ENCODE measurements at places on chromosomes 4 and X.

DNA sequence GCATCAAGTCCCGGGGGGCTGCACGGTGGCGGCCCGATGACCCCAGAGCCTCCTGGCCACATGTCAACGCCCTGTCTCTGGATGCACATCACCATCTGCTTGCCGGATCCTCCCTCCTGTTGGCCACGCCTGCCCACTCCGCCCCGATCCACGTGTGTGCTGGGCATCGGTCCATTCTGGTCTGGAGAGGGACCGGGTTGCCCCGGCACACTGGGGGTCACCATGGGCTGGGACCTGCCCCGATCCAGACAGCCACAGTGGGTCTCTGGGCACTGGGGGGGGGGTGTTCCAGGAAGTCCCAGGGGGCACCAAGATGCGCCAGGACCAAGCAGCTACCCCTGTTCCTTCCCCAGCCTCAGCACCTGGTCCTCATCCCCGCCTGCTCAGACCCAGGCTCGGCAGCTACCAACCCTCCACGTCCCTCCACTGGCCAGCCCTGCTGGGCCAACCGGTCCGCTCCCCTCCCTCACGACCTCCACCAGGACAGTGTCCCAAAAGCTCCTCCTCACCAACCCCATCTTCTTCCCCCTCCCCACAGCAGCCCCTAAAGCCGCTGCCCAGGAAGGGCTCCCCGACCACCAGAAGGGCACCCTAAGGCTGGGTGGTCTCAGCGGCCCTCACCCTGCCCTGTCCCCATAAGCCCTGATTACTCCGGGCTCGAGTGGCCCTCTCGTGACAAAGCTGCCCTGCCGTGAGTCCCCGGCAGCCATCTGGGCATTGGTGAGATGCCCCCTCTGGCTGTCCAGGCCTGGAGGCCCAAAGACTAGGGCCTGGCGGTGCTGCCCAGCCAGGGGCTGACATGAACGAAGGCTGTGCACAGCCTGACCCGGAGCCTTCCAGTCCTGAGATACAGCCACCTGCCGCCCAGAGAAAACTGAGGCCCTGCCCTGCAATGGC lies 4.6 kb downstream of the CTBP1 start:
- DNase-seq = no peak

DNA sequence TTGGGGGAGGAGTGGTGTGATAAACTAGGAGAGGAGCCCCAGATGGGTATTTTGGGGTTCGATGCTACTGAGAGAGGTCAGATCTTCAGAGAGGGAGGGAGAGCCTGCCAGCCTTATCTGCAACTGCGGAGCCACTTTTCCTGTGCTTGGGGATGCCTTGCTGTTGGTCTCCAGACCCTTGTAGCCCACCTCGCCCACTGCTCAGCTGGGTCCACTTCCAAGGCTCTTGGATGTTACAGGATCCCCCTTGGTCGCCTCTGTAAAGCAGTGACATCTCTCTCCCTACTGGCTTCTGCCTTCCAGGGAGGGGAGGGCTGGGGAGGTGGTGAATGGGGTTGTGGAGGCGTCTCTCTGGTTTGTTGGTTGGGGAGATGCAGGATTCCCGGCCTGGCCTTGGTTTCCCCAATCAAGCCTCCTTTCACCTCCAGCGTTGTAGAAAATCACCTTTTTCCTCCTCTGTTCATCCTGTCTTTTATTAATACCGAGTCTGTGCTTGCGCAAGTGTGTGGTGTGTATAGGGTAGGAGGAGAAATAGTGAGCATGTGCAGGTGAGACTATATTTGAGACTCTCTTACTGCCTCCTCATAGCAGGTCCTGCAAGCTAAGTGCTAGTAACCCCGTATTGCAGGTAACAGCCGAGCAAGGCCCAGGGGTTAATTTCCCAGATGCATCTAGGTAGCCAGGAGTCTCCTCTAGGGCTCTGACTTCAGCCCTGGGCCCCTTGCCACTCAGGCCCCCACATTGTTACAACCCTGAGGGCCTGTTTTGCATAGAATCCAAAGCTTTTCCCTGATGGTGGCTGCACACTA lies 337.4 kb downstream of the ARHGAP10 start:
- no peak for DNase-seq

DNA sequence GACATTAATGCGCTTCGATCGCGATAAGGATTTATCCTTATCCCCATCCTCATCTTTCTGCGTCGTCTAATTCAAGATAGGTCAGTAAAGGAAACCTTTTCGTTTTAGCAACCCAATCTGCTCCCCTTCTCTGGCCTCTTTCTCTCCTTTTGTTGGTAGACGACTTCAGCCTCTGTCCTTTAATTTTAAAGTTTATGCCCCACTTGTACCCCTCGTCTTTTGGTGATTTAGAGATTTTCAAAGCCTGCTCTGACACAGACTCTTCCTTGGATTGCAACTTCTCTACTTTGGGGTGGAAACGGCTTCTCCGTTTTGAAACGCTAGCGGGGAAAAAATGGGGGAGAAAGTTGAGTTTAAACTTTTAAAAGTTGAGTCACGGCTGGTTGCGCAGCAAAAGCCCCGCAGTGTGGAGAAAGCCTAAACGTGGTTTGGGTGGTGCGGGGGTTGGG lies 528 bp upstream of the FGF2 start:
- DNase-seq = no peak

- DNase-seq = peak; percentile 30
These were observed 47.9 kb upstream of the RGN start for GRCh38 chrX:47030339-47030738.

DNA sequence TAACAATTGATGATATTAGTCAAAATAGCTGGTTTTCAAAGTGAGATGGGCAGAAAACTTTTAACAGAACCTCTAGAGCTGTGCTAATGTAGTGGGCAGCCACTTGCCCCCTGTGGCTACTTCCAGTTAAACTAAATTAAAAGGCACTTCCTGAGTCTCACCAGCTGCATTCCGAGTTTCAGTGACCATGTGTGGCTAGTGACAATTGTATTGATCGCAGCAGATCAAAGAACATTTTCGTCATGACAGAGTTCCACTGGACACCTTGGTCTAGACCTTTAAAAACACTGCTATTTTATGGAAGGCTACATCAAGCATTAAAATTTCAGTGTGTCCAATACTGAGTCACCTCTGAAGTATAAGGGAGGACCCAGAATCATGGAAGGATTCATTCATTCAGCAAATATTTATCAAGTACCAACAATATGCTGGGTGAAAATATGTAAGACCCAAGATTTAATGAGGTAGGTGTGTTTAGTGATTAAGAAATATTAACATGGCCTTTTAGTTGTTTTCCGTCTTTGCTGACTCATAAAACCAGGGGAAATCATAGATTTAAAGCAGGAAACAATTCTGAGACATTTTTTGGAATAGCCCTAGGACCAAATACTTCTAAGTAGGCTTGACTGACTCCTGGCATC lies 5.1 kb upstream of the FAT1 start:
- no peak for DNase-seq

GRCh38 chrX:51760657-51761056 lies 17.4 kb downstream of the GSPT2 start:
- DNase-seq = no peak

- no peak for DNase-seq
These were observed 82.4 kb downstream of the CNGA2 start for GRCh38 chrX:151816934-151817333.

- DNase-seq = no peak
These were observed 21.9 kb upstream of the EMCN start for GRCh38 chr4:100539706-100540105.

DNA sequence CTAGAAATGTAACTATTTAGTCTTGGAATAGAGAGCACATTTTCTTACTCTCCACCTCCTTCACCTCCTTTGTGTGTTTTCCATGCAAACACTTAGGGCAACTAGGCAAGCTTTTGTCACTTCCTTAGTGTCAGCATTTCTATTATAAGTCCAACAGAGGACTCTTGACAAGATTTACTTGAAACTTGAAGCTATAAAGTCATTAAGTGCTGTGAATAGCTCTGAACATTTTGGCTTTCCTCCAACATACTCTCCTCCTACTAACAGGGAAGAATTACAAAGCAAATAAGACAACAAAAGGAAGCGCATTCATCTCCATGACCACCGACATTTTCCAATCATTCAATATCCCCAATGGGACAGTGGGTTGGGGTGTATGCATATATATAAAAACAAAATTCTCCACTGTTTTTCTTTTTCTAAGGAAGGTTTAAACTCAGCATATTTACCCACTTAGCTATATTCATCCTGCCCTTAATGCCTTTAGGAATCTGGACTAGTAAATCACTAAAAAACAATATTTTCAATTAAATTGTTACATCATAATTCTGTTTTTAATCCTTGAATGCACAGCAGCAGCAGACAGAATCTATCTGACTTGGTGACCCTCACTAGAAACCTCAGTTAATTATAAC lies 264.6 kb downstream of the SNCA start:
- peak; percentile 42 for DNase-seq

DNA sequence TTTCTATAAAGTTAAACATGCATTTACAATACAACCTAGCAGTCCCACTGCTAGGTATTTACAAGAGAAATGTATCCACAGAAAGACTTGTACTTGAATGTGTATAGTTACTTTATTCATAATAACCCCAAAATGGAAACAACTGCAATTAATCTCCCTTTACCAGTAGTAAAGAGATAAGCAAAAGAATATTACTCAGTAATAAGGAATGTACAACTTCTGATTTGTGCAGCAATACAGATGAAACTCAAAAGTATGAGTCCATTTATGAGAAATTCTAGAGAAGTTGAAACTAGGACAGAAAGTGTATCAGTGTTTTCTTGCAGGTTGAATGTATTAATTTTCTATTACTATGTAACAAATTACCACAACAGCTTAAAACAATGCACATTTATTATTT lies 15.2 kb downstream of the USP53 start:
- DNase-seq = no peak

GRCh38 chrX:35104626-35105025 lies 162.0 kb downstream of the FAM47B start:
- DNase-seq = no peak

GRCh38 chr4:1026115-1026514 lies 14.7 kb downstream of the FGFRL1 start:
- no peak for DNase-seq

DNA sequence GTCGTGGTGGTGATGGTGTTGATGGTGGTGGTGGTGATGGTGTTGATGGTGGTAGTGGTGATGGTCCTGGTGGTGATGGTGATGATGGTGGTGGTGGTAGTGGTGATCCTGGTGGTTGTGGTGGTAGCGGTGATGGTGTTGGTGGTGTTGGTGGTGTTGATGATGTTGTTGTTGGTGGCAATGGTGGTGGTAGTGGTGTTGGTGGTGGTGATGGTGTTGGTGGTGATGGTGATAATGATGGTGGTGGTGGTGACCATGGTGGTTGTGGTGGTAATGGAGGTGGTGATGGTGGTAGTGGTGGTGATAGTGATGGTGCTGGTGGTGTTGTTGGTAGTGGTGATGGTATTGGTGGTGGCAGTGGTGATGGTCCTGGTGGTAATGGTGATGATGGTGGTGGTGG lies 49.1 kb downstream of the TLR10 start:
- no peak for DNase-seq

DNA sequence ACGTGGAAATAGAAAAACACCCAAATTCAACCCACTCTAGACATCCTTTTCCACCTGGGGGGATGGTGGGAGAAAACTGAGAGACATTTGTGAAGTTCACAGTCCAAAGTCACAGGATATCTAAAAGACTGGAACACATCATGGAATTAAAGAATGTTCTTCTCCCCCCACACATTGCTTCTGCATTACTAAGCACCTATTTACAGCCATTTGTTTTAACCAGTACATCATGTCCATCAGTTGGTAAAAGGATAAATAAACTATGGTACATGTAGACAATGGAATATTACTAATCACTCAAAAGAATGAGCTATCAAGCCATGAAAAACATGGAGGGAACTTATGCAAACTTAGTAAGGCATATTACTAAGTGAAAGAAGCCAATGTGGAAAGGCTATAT lies 185.5 kb upstream of the ANXA10 start:
- no peak for DNase-seq

DNA sequence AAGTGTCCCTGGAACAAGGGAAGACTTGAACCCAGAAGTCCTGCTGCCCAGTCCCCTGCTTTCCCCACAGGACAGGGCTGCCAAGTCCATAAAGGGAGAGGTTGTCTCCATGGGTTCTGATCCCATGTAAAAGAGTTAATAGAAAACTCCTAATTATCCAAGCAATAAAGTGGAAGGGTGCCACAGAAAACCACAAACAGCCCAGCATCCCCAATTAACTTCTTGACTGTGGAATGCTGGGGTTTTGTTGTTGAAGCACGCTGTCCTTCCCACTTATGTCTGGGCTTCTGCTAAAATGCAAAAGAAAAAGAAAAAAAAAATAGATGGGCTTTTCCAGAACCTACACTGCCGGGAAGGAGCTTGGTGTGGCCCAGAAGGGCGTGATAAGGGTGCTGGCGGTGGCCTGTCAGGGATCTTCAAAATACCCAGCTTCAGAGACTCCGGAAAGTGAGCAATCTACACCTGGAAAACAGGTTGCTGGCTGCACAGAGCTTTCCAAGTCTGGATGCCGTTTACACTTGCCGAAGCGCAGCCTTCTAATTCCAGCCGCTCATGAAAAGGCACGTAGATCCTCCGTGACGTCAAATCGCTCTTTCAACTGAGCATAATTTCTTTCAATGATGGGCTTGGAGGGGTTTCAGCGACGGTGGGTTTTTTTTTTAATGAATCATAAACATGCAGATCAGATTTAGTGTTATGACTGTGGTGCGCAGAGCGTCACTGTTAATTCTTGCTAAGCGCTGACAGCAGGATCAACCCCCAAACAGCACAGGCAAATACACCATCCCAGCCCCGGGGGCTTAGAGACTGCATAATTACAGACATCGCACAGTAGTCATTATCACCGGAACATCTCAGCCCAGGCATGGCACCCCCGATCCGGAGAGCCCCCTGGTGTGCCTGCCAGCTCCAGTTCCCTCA lies 197.6 kb downstream of the BCOR start:
- peak; percentile 67 for DNase-seq

DNA sequence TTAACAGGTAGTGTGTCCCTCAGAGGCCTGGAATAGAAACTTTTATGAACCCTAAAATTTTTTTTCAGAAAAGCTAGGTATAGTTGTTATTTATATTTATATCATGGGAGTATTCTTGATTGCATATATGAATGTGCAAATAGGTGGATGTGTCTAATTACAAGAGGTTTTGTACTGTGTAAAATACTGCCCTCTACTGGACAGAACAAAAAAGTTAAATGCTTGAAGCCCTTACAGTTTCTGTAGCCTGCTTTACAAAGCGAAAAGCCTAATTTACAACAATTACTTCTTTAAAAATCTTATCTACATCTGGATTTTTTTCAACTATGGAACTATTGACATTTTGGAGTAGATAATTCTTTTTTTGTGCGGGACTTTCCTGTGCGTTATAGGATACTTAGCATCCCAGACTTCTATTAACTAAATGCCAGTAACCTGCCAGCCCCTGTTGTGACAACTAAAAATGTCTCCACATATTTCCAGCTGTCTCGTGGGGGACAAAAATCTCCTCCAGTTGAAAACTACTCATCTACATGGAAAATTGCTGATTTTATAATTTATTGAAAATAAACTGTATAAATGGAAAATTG lies 35.1 kb downstream of the ENPEP start:
- DNase-seq = peak; percentile 50

- no peak for DNase-seq
These were observed 5.5 kb downstream of the MED14 start for GRCh38 chrX:40729598-40730584.

- DNase-seq = no peak
These were observed 62.4 kb upstream of the TBC1D14 start for GRCh38 chr4:6847178-6847577.

GRCh38 chrX:135893294-135893817 lies at the start of the genes CT45A10 and SAGE1:
Gene CT45A10, minus strand, starts transcription at chrX:135893444. Its CDS starts 8,100 bp downstream, at chrX:135885344.
Gene SAGE1, plus strand, starts transcription at chrX:135893716. Its CDS starts 2,527 bp downstream, at chrX:135896243.
- DNase-seq = no peak

GRCh38 chr4:185925910-185926360 lies 113.9 kb upstream of the SORBS2 start:
- DNase-seq = no peak

GRCh38 chr4:55037728-55038127 lies 87.7 kb downstream of the KDR start:
- no peak for DNase-seq
